ENCODE measurements at places on chromosomes 2 and 18. TPM values are rescaled to one million over a fixed set of nuclear protein-coding genes. Genes with fewer than 3 reads are reported as not detected.

DNA sequence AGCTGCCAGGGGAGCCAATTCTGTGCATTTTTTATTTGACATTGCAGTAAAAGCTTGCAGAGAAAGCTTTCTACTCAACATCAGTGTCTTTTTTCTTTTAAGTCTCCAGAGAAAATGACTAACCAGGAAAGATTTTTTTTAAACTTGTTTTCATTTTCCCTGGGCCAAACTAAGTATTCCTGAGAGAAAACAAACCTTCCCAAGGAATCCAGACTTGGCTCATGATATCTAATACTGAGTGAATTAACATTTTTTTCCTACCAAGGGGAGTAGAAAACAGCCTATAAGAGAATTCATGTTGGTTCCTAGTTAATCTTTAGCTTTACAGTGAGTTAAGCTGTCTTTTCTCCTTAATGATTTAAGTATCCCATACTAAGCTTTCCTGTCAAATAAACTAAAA, 46.7 kb downstream of the DAPL1 start:
- no peak for DNase-seq

The BCL11A gene
- 0.11 TPM for total RNA-seq

- no peak for DNase-seq
Measured at GRCh38 chr18:68608851-68609490, 105.9 kb downstream of the TMX3 start.

The PLB1 gene
- 9.7 TPM for total RNA-seq

GRCh38 chr2:31176742-31177141, 38.5 kb upstream of the GALNT14 start:
- DNase-seq: no peak

- no peak for DNase-seq
Measured at GRCh38 chr18:75109319-75109691, 99.6 kb downstream of the PTGR3 start.

The SIX2 gene
- 22.2 TPM for total RNA-seq

The LRATD1 gene
- total RNA-seq: 5.7 TPM

The KLHL14 gene
- total RNA-seq: not detected

- no peak for DNase-seq
Measured at GRCh38 chr2:157761520-157761919, 114.6 kb downstream of the ACVR1 start.

The LINC00305 gene
- not detected for total RNA-seq

The SCYGR5 gene
- total RNA-seq: not detected

DNA sequence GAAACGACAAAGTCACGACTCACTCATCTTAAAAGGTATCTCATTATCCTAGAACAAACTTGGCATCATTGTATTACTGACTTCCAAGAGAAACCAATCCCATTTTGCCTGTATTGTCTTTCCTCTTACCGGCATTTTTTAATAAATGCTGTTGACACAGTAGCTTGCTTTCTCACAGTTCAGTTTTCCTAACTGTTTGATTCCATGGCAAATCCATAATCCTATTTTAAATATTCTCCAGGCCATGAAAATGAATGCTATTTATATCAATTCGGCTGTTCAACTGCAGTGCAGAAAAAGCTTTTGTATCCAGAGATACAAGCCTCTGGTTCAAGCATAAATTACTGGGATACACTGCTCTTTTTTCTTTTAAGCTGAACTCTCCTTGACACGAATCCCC, 1241.9 kb downstream of the DPP10 start:
- no peak for DNase-seq

GRCh38 chr2:45506756-45507155, 104.3 kb downstream of the SRBD1 start:
- no peak for DNase-seq

DNA sequence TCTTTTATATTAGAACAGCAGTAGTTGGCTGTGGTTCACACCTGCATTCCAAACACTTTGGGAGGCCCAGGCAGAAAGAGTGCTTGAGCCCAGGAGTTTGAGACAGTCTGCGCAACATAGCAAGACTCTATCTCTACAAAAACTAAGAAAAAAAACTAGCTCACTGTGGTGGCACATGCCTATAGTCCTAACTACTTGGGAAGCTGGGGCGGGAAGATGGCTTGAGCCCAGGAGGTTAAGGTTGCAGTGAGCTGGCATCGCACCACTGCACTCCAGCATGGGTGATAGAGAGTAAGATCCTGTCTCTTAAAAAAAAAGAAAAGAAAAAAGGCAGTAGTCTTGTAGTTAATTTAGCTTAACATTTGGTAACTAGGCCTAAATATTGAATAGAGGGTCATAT, 136.6 kb downstream of the AGPS start:
- no peak for DNase-seq

The DNER gene
- 1.2 TPM for total RNA-seq

The DSG3 gene
- not detected for total RNA-seq

DNA sequence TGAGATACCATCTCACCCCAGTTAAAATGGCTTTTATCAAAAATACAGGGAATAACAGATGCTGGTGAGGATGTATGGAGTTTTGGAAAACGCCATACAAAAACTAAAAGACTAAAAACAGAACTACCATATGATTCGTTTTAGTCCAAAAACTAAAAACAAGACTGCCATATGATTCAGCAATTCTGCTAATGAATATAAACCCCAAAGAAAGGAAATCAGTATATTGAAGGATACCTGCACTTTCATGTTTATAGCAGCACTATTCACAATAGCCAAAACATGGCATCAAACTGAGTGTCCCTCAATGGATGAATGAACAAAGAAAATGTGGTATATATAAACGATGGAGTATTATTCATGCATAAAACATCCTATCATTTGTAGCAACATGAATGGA, 224.4 kb upstream of the MC4R start:
- no peak for DNase-seq

The SPP2 gene
- not detected for total RNA-seq

DNA sequence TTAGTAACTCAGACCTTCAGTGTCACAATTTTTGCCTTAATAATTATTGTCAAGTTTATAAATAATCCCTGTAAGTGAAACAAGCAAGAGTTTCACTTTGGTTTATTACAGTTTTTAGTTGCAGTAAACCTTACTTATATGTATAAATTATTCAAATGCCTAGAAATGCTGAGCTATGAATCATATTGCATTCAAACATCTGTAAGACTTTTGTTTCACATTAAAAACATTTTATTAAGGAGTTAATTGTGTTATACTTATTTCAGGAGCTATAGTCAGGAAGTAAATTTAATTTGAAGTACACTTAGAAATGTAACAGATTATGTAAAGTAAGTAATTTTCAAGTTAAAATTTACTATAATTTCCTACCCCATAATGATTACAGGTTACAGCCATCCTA, 3.9 kb upstream of the ETAA1 start:
- DNase-seq: no peak

The MTHFD2 gene
- 31.7 TPM for total RNA-seq

GRCh38 chr18:35024196-35024595, 17.0 kb upstream of the MAPRE2 start:
- DNase-seq: no peak

DNA sequence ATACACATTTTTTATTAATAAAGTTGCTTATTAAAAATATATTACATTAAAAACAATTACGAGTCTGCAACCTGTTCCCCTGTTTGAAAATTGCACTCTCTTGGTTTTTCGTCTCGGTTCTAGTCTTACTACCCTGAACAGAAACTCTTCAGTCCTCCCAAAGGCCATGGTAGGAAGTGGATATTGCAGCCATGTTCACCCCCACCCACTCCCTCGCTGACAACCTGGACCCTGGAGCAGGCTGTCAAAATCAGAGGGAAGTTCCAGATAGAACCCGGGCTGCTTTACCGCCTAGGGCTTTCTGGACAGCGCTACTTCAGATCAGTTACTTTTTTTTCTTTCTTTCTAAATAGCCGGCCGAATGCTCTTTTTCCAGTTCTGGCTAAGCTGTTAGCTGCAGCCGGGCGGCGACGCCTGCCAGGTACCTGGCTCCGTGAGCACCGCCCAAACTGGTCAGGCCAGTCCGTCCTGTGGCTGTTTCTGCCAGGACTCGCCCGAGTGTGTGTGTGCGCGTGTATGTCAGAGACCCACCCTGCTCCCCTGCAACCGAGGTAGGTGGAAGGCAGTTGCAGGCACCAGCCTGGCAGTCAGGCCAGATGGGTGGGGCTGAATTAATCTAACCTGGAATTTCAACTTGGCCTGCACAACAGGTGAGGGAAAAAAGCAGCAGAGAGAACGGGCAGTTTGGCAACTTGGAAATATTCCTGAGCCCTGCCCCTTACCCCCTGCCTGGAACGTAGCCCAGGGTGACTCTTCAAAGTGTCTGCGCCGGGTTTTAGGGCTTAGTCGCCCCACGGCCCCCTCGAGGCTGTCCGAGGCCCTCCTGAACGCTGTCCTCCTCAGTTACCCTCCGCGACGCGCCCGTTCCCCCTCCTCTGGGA, 1.1 kb upstream of the TET3 start:
- no peak for DNase-seq

DNA sequence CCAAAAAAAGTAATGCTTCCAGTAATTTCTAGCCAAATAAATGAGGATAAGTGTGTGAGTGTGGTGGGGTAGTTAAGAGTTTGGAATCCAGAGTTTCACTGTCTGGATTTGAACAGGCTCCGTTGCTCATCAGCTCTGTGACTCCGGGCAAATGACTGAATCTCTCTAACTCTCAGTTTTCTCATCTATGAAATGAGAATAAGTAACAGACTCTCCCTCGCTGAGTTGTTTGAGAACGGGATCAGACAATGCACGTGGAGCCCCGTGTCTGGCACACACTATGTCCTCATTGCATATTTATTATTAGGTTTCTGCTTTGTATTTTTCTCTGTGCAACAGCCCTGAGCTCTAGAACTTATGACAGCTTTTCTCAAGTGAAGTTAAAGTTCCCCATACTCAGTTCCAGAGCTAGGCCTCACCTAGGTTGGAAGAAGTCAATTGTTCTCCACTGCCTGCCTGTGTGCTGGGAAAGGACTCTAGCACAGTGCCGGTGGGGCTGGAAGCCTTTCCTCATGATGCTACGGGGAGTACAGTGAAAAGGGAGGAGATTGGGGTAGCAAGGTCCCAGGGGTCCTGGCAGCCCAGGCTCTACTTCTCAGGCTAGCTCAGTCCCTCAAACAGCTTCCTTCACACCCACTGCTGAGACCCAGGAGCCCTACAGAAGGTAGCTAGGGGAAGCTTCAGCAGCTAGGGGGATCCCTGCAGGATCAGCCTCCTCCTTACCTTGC, 1.7 kb upstream of the ICOS start:
- no peak for DNase-seq

The MARCO gene
- 28.4 TPM for total RNA-seq

GRCh38 chr2:19711470-19712372, 190.1 kb downstream of the TTC32 start:
- DNase-seq: no peak

The ZNF396 gene
- 0.21 TPM for total RNA-seq

- DNase-seq: no peak
Measured at GRCh38 chr2:55616551-55617174, 759 bp downstream of the PPP4R3B start.

The MC4R gene
- total RNA-seq: not detected

DNA sequence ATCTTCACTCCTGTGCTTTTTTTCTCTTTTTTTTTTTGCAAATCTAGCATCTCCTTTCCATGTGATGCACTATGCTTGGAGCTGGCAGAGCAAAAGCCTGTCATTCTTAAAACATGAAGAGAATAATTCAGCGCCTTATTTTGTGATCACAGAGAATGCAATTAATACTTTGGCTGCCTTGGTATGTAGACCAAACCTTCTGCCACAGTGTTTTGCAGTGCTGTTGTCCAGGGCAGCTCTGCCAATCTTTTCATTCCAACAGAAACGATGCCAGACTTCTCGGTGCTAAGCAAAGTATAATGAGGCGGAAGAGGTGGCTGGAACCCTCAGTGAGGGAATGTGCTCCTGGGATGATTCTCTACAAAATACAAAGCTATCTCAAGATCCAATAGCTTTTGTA, 25.6 kb downstream of the BCL2 start:
- no peak for DNase-seq

The SOWAHC gene
- 20.8 TPM for total RNA-seq

DNA sequence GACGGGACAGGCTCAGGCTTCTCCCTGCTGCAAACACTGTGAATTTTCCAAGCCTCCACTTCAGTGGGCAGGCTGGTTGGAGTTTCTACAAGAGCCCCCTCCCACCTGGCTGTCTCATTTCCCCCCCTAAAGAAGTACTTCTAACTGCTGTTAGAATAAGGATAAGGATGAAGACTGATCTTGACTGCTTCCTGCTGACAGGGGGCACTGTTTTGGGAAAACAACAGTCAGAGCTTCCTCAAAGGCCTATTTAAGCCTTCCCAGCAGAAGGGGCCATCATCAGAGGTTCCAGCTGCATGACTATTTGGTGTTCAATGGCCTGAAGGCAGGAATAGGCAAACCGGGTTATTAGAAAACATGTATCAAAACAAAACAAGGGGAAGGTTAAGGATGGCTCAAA, 1162.8 kb downstream of the DSC3 start:
- no peak for DNase-seq

DNA sequence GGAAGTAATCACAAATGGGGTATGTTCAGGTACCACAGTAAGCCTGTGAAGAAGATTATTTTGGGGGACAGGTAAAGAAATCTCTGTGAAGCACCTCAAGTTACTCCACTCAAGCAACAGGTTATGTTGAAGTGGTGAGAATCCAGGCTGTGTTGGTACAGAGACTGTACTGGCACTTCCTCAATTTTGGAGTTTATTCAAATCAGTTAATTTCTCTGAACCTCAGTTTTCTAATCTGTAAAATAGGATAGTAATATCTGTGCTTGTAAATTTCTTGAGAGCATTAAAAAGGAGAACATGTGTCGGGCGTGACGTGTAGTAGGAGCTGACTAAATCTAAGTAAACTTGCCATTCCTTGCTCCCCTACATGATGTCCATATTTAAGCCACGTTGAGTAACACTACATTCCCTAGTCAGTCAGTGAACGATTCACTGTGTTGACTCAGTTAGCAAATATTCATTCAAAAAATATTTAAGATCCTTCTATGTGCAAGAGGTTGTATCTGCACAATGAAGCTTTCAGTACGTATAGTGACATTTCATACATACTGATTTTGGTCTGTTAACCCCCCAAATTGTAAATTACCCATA, 504.2 kb downstream of the ZEB2 start:
- no peak for DNase-seq

The UGT1A6 gene
- total RNA-seq: 10.6 TPM

The MOCOS gene
- 0.21 TPM for total RNA-seq

GRCh38 chr2:176758426-176758825, 454.2 kb upstream of the HNRNPA3 start:
- DNase-seq: no peak

- DNase-seq: no peak
Measured at GRCh38 chr2:47017541-47017940, 101.9 kb upstream of the MCFD2 start.

The SLC38A11 gene
- not detected for total RNA-seq

DNA sequence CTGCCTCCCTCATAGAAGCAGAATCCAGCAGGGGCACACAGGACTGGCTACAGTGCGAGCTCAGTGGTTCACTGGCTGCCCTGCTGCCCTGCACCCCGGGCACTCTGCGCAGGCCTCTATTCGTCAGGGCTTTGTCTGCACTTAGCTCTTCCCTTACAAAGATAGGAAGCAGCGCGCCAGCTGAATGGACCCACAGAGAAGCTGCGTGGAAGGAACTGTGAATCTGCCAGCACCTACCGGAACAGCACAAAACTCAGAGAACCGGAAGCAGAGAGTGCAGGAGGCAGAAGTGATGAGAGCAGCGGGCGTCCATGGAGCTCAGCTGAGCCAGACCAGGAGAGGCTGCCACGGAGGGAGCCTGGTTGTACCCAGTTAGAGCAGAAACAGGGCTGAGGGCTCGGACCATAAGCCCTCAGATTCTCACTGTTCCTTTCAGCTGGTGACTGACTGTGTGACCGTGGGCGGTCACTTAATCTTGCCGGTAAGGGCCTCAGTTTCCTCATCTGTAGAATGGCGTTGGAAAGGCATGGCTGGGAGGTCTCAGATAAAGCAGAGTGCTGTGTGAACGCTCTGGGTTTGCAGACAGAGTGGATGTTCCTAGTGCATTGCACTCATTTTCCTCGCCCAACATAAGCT, 23.1 kb upstream of the SLC66A3 start:
- DNase-seq: no peak

All from ascending aorta (tissue), 2 donors.